ENCODE measurements at places on chromosomes 7 and 10.

- DNase-seq: no peak
These were observed 18.9 kb upstream of the SUV39H2 start for GRCh38 chr10:14859775-14860174.

DNA sequence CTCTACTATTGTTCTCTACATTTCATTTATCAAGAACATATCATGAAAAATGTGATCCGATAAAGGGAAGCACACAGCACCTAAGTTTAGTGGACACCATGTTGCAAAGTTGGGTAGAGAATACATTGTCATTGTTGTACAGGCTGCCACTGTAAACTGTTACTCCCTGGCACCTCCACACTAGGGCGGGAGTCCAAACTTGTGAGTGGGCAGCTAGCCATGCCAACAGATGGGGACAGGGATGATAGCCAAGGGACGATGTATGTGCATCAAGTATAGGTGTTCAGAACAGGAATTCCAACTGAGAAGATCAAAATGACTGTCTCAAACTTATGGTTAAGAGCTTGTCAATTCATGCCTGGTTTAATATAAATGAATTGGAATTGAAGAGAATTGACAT lies 31.1 kb upstream of the COMMD3 start:
- peak; percentile 33 for DNase-seq

DNA sequence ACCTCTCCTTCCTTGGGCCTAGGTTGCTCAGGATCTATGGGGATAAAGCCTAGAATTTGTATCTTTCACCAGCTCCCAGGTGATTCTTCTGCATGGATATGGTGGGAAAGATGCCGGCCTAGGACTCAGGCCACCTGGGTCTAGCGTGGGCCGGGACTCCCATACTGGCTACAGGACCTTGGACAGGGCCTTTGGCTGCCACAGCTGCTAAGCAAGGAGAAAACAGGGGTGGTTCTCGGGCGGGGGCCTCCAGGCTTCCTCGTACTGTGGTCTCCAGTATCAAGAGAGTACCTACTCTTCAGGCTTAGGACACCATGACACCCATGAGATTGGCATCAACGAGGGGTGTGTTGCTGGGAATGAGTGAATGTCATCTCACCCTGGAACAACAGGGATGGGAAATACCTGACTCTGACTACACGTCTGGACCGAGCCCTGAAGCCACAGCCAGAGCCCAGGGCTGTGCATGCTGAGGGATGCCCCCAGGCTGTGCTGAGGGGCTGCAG lies 120.3 kb upstream of the ADAM12 start:
- peak; percentile 30 for DNase-seq

GRCh38 chr7:151057506-151057988 lies at the start of gene CDK5:
Gene CDK5 (minus strand): TSS chr7:151057897. CDS start chr7:151057848, 49 bp downstream.
- no peak for DNase-seq

- DNase-seq: no peak
These were observed 2.2 kb downstream of the TBATA start for GRCh38 chr10:70782746-70783680.

DNA sequence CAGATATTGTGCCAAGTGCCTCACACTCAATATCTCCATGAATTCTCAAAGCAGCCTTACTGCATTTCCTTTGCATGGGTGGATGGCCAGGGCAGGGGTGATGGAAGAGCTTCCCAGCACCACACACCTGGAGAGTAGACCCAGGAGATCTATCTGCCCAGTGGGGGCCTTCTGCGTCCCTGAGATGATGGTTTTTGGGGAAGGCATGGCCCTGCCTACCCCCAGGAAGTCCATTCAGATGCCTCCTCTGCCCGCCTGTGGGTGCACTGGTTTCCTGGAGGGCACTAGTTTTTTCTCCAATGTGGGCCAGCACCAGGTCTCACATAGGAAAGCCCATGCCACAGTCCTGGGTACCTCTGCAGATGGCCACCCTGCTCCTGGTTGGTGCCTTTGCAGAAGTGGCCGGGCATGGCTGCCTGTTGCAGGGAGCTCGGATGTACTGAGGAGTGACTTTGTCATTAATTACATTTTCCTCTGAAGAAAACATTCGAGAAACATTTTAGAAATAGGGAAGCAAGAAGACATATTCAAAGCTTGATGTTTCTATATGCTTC lies 28.2 kb upstream of the ZNF488 start:
- no peak for DNase-seq
